ENCODE measurements at places on chromosomes 13 and 19. TPM values are rescaled to one million over a fixed set of nuclear protein-coding genes. Genes with fewer than 3 reads are reported as not detected.

ANKLE1 gene
- 7.6 TPM for total RNA-seq

CAMSAP3 gene
- total RNA-seq = 0.33 TPM

BCAM gene
- not detected for total RNA-seq

CEACAM8 gene
- total RNA-seq = not detected

LHB gene
- 0.63 TPM for total RNA-seq

PGLYRP2 gene
- total RNA-seq = 0.08 TPM

SYT5 gene
- not detected for total RNA-seq

BEST2 gene
- not detected for total RNA-seq

CYP2F1 gene
- total RNA-seq = not detected

CRX gene
- total RNA-seq = not detected

IGFL1 gene
- total RNA-seq = not detected

CSNK1G2 gene
- 132 TPM for total RNA-seq

DIRAS1 gene
- not detected for total RNA-seq

ZNF723 gene
- total RNA-seq = not detected

CYP4F22 gene
- 1.4 TPM for total RNA-seq

CBARP gene
- 0.55 TPM for total RNA-seq

FGF22 gene
- not detected for total RNA-seq

SOX1 gene
- not detected for total RNA-seq

S1PR4 gene
- total RNA-seq = 280 TPM

ZNF431 gene
- total RNA-seq = 16.1 TPM

ZIC2 gene
- 0.50 TPM for total RNA-seq

PCDH9 gene
- total RNA-seq = 0.05 TPM

EDNRB gene
- total RNA-seq = not detected

SIGLECL1 gene
- total RNA-seq = not detected

ALOX5AP gene
- total RNA-seq = 230 TPM

ZNF66 gene
- 7.5 TPM for total RNA-seq

KLK11 gene
- not detected for total RNA-seq

CYP2A6 gene
- not detected for total RNA-seq

MAP4K1 gene
- 374 TPM for total RNA-seq

ZNF439 gene
- 3.0 TPM for total RNA-seq

USHBP1 gene
- 0.45 TPM for total RNA-seq

FCGBP gene
- total RNA-seq = 0.65 TPM

CDC16 gene
- total RNA-seq = 59.6 TPM

SIGLEC14 gene
- not detected for total RNA-seq

WIZ gene
- 25.4 TPM for total RNA-seq

RFPL4AL1 gene
- not detected for total RNA-seq

GRWD1 gene
- total RNA-seq = 27.1 TPM

All from activated CD4-positive, alpha-beta memory T cell treated with anti-CD3 and anti-CD28 coated beads, Interleukin-2, amount 10 ng/mL, durations not matched to agents 7 days and 5 days (primary cell).